Activated CD4-positive, alpha-beta T cell treated with anti-CD3 and anti-CD28 coated beads, Interleukin-2, amount 50 U/mL, for 24 hours (primary cell): ENCODE measurements at places on chromosomes 5 and 9.

DNA sequence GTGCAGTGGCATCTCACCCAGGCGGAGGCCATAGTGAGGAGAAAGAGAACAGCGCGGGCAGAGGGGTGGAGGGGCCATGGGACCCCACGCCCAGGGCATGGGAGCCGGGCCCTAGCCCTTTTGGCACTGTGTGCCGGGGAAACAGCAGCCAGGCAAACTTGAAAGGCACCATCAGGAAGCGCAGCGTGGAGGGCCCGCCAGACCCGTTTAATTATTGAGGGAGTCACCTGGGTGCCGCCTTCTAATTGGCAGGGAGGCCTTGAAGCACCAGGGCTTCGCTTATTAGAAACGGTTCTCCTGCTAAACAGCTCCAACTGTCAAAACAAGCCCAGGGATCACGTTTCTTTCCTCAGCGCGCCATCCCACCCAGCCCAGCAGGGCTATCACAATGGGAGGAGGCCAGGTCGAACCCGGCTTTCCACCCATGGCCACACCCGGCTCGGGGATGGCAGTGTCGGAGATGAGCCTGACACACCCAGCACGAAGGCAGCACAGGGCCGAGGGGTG is 104.6 kb upstream of the SARDH start:
- no peak for DNase-seq

GRCh38 chr9:318646-319045 is 104.0 kb downstream of the DOCK8 start:
- no peak for DNase-seq

DNA sequence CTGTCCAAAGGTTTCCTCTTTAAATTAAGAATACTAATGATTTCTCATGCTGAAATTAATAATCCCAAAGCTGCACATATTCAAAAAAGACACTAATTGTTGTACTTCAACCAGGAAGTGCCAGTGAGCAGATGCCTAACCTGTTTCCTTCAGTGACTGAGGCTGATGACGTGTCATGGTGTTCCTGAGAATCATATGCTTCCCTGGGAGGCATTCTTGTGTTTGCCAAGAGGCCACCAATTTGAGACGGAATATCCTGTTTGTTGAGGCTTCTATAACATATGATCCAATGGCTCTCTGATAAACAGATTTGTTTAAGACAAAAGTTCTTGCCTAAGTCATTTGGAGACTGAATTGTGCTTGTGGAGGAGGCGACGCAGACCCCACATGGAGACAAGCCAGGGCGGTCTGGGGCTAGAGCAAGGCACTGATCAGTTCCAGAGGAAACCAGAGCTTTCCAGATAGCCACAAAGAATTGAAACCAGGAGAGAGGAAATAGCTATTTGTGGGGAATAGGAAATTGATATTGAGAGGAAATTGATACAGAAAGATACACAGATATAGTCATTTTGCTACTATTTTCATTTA is 66.4 kb upstream of the ZNF608 start:
- DNase-seq = no peak

DNA sequence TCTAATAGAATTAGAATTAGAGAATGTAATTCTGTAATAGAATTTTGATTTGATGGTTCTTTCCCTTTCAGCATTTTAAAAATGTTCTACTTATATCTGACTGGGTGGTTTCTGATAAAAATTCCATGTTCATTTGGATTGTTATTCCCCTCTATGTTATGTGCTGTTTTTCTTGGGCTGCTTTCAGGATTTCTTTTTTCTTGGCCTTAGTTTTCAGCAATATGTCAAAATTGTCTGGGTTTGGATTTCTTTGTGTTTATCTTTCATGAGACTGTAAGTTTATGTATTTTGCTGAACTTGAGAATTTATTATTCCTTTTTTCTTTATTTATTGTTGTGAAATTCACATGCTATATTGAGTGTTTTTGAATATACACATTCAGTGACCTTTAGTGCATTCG is 189.1 kb downstream of the RANBP17 start:
- no peak for DNase-seq

GRCh38 chr5:561408-561807 is 37.2 kb upstream of the SLC9A3 start:
- DNase-seq = no peak

DNA sequence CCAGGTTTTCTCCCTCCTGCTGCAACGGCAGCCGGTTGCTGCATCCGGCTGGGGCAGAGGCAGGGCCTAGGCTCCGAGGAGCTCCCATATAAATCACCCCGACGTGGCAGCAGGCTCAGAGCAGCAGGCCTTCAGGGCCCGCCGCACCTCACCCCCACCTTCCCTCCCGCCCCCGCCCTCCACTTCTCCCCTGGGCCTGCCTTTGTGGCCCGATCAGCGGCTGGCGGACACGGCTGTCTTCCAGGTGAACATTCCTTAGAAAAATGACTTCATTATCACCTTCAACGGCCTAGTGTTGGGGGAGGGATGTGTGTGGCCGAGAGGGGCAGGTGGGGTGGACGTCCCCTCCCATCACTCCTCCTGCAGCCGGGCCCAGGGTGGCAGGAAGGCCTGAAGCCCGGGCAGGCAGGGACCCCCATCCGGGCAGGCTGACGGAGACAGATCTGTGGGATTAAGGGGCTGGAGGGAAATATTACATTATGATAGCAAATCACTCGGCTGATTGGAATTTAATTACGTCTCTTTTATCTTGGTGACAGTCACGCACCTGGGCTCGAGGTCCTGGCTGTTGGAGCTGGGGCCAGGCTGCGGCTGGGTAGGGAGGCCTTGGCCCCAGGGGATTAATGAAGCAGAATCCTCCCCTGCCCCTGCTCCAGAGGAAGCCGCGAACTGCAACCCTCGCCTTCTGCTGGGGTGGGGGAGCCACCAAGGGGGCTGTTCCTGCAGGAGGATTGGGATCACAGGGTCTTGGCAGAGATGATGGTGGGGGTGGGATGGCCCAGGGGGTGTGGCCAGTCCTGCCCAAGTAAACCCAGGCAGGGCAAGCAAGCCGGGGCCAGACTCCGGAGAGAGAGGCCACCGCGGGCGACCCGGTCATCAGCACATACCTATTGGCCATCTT is 38.4 kb upstream of the RXRA start:
- no peak for DNase-seq
